ENCODE measurements at places on chromosomes 3 and 15.

- peak; percentile 17 for DNase-seq
Observed at GRCh38 chr3:43531835-43532234, 90.0 kb downstream of the ANO10 start.

- DNase-seq, result no peak
Observed at GRCh38 chr3:117817103-117817502, 1107.5 kb downstream of the TUSC7 start.

DNA sequence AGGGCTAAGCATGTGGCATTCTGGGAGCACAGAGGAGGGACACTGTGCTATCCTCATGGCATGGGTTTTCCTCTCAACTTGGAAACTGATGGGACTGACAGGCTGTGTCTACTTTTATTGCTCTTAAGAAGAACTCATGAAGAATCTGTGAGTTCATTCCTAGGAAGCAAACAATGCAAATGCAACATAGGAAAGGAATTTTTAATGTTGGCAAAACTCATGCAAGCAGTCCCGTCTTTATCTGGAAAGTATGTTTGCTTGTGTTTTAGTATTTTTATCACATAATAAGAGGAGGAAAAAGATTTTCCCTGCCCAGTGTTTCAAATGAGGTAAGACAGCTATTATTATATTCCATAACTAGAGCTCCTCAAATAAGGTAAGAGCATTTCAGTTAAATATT, 89.7 kb downstream of the TRIM42 start:
- peak; percentile 58 for DNase-seq

DNA sequence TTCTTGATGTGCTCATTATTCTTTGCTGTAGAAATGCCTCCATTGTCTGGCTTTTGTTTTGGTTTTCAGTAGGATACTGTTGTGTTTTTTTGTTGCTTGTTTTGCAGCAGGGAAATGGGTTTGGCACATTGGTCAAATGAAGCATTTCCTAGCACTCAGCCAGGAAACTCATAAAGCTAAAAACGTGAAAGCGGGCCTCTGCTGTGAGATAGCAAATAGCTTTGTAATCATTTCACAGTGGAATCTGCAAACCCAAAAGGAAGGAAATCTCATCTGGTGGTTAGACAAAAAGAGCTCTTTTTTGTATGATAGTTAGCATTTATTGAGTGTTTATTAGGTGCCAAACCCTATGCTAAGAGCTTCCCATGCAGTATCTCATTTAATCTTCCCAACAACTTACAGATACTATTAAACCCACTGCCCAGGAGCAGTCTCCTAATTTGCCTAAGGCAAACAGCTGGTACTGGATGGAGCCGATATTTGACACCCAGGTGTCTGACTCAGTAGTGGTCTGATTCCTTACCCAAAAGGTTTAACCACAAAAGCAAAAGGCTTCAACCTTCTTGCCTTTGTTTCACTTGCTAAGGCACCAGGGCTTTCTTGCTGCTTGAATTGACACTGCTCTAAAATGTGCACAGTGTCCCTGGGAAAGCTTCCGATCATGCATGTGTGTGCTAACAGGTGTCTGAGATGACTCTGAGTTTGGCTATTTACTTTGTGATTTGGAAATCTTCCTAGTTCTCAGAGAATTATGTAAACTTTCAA, 527.9 kb upstream of the MDFIC2 start:
- no peak for DNase-seq

All from umbilical cord (tissue), 2 donors.